Mesenteric fat pad (tissue), 1 donor: ENCODE measurements at places on chromosomes 13 and 19. TPM values are rescaled to one million over a fixed set of nuclear protein-coding genes. Genes with fewer than 3 reads are reported as not detected.

DNA sequence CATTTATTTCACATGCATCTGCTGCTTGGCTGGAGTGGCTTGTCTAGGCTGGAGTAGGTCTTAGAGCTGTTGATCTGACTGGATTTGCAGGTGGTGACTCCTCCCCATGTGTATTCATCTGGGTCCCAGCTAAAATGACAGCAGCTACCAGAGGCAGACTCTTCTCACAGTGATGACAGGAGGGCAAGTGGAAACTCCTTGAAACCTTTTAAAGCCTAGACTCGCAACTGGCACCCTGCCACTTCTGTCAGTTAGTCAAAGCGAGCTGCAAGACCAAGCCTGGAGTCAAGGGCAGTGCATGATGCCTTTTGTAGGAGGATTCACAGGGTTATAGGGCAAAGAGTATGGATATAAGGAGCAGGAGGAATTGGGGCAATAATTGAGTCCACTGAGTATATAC, 65.2 kb downstream of the TEX26 start:
- no peak for DNase-seq

- peak; percentile 45 for DNase-seq
Measured at GRCh38 chr13:26813321-26813979, 52.9 kb upstream of the GPR12 start.

DNA sequence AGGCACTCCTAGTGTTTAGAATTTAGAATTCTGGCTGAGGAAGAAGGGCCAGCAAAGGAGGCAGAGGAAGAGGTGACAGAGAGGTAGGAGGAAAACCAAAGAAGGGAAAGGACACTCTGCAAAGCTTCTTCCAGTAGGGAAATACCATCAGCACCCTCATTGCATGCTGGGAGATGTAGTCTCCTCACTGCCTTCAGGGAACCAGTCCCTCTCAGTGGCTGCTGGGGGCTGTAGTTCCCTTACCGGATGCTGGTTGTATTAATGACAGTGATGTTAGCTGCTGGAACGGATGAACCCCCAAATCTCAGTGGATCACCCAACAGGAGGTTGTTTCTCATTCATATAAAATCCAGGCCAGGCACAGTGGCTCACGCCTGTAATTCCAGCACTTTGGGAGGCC, 10.1 kb downstream of the GRIN2D start:
- no peak for DNase-seq

GRCh38 chr19:55088543-55089341, 13.1 kb downstream of the EPS8L1 start:
- DNase-seq = no peak

The RGS9BP gene
- total RNA-seq = not detected

DNA sequence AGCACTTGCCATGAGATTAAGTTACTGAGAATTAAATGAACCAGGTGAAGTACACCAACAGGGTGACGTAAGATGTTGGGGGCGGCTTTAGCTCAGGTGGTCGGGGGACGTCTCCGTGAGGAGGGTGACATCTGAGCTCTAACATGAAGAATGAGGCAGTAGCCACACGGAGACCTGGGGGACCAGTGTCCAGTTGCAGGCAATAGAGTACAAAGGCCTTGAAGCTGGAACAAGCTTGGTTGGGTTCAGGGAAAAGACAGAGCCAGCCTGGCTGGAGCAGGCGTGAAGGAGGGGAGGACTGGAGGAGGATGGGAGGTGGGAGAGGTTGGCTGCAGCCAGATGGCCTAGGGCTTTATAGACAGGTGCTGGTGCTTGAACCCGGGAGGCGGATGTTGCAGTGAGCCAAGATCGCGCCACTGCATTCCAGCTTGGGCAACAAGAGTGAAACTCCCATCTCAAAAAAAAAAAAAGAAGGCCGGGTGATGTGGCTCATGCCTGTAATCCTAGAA, 1.6 kb downstream of the SPINT2 start:
- DNase-seq = no peak

- DNase-seq = no peak
Measured at GRCh38 chr13:44810061-44810840, 179.0 kb downstream of the NUFIP1 start.
